Activated T-helper 1 cell treated with anti-CD3 and anti-CD28 coated beads, Interleukin-2, amount 50 U/mL, for 16 hours (primary cell): ENCODE measurements at places on chromosomes 4 and X.

DNA sequence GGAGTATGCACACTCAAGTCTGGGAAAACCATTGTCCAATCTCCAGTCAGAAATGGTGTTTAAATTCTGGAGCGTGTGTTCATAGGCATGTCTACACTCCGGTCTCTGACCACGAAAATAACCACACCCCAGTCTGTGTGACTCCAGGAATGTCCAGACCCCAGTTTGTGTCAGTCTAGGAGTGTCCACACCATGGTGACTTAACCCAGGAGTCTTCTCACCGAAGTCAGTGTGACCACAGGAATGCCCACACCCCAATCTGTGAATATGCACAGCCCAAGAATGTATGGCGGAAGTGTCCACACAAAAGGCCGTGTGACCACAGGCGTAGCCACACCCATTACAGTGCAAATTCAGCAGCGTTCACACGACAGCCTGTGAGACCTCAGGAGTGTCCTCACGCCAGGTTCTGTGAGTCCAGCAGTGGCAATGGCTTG lies 11.4 kb downstream of the FTSJ1 start:
- no peak for DNase-seq

- no peak for DNase-seq
Observed at GRCh38 chrX:7244405-7244804, 96.5 kb upstream of the PUDP start.

DNA sequence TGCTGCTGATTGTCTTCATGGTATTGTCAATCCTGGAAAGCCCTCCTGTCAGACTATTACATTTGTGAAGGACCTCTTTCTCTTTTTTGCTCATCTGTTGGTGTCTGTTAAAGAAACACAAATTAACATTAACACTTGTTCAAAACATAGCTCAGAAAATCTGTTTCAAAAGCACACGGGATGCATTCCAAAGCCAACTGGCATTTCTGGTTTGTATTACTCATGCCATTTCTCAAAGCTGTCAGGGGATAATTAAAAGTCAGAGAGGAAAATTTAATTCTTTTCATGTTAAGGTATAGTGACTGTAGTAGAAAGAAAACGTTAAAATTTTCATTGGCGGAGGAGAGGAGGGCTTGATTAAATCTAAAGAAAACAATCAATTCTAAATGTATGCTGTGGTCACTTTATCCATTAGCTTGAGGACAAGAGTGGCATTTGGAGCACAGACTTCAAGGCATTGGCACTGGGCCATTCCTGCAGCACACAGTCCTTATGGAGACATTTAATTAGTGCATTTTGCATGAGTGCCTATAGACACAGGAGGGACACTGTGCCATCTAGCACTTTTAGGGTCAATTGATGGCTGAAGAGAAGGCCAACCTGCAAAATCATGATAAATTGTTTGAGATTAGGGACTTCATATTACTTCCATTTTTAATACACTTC lies 21.2 kb upstream of the GLRA2 start:
- no peak for DNase-seq

DNA sequence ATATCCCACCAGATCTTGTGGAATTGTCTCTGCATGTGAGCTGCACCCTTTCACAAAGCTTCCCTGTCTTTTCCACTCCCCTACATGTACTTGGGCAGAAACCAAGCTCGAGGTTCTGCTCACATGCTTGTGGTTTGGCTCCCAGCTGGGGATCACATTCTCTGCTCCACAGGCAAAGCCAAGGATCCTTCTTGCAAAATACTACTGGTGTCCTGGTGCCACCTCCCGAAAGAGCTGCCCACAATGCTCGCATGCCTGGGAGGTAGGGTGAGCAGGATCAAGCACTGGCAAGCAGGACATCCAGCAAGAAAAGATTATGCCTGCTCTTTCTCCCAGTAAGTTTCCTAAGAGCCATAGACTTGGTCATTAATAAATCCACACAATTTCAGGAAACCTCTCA lies 45.1 kb upstream of the PPARGC1A start:
- DNase-seq: no peak

DNA sequence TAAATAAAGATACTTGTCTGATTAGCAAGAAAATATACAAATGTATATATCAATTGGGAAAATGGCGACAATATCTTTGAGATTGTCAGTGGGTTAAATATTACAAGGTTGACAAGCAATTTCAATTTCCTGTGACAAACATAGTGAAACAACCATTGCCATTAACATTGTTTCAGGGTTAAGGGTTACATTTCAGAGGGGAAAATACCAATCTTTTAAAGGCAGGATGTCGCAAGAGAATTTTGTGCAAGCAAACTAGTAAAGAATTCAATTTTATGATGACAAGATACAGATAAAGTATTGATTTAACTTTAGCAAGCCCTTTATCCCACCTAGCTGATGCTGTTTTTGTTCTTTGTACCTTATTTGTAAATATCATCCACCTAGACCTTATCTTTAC lies 305.8 kb upstream of the GRIA3 start:
- DNase-seq: no peak

GRCh38 chrX:9374555-9374954 lies 90.3 kb upstream of the TBL1X start:
- DNase-seq: no peak

- no peak for DNase-seq
Observed at GRCh38 chr4:171534391-171534790, 278.8 kb upstream of the GALNTL6 start.
